ENCODE measurements at places on chromosomes 6 and 20. TPM values are rescaled to one million over a fixed set of nuclear protein-coding genes. Genes with fewer than 3 reads are reported as not detected.

The SLC22A2 gene
- total RNA-seq = not detected

DNA sequence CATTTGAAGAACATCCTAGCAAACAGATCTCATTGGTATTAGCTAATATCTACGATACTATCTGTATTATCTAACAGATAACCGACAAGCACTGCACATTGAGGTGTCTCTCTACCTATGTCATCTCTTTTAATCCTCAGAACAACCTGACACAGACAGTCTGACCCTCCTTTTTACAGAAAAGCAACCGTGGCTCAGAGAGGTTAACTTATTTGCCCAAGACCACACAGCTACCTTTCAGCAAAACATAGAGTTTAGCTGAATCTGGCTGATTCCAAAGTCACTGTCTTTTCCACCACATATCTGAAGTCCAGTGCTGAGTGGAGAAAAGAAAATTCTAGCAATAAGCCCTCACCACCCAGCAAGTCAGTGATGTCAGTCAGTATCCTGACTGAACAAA is 358.7 kb upstream of the JARID2 start:
- no peak for DNase-seq

DNA sequence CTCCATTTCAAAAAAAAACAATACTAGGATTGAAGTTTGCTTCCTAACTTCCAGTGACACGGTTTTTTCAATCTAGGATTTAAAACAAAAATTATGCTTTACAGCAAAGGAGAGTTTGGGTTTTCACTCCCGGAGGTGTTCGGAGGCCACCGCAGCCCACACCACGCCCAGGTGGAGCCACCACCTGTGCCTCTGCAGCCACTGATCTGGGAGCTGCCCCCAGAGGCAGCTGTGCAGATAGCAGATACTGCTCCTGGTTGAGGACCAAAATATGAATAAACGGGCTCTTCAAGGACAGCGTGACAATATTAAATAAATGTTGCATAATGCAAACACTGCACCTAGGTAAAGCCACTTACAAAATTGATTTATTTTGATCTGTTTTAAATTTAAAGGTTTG is 30.2 kb downstream of the DLL1 start:
- no peak for DNase-seq

DNA sequence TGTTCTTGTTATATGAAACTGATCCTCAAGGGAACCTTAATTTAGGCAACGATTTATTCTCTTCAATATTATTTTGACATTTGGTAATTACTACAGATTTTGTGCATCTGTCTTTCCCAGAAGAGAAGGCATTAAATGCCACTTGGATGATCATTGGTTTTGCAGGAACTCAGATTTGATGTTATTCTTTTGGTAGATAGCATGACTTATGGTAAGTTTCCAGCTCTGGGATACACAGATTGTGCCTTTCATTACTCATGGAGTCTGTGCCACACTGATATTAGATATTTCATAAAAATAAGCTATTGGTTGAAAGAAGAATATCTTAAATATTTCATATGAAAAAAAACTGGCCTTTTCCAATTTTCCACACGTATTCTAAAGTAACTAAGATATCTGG is 120.1 kb downstream of the AIG1 start:
- no peak for DNase-seq

GRCh38 chr20:35615667-35616464 is at the start of gene SPAG4:
SPAG4 (plus strand) TSS chr20:35615829; CDS start chr20:35616004, 175 bp downstream.
- peak; percentile 100 for DNase-seq

DNA sequence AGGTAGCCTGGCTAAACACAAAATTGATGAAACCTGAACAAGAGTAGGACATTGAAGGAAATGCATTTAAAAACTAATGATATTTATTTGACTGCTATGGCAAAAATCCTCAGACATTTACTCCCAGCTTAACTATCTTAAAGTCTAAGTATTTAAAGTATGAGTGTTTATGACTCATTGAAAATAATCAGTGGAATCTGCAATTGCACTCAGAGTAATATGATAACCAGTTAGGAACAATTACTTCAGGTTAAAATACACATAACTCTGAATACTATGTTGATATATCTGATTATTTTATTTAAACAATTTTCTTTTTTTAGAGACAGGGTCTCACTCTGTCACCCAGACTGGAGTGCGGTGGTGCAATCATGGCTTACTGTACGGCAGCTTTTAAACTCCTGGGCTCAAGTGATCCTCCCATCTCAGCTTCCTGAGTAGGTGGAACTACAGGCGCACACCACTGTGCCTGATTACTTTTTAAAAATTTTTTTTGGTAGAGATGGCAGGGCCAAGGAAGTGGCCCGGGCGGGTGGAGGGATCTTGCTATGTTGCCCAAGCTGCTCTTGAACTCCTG is 43.9 kb downstream of the FILIP1 start:
- DNase-seq = no peak

DNA sequence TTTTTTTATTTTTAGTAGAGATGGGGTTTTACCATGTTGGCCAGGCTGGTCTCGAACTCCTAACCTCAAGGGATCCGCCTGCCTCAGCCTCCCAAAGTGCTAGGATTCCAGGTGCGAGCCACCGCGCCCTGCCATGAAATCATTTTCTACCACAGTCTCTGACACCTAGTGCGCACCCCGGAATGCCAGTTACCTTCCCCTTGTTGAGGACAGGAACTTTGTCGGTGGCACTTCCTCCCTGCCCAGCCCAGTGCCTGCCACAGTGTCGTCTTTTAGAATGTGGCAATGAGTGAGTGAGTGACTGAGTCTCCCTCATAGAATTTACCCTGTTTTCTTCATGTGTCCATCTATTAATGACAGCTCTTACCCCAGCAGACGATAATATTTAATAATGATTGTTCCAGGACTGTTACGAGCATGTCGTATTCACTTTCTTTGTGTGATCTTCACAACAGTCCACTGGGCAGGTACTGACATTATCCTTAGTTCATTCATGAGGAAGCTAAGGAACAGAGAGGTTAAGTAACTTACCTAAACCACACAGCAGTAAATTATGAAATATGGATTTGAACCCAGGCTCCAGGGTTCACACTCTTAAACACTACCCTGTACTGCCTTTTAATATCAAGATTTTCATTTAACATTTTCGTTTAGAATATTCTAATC is 1.8 kb downstream of the OSBPL2 start:
- no peak for DNase-seq

DNA sequence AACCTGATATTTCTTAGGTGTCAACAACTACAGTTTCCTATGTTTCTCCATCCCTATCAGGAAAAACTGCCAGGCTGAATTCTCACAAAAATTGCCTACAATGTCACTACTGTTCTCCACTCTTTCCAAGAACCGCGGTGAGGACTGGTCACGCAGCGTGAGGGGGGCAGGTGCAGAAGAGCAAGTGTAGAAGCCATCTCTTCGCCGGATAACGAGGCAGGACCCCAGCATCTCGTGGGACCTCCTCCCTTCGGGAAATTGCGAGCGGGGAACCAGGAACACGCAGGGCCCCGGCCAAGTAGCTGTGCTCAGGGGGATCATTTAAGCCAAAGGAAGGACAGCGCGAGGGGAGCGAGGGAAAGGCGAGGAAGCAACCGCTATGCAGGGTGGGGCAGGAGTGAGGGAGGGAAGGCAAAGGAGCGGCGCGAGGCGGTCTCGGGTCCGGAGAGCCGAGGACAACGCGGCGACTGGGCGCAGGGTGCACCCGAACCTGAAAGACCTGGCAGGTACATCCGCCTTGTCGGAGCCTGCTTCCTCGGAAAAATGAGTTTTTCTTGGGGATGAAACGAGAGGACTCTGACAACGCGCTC is 559 bp downstream of the APMAP start:
- no peak for DNase-seq

- no peak for DNase-seq
Observed at GRCh38 chr6:54085541-54085940, 25.7 kb upstream of the MLIP start.

- DNase-seq = no peak
Observed at GRCh38 chr6:113361014-113361645, 496.0 kb upstream of the MARCKS start.

DNA sequence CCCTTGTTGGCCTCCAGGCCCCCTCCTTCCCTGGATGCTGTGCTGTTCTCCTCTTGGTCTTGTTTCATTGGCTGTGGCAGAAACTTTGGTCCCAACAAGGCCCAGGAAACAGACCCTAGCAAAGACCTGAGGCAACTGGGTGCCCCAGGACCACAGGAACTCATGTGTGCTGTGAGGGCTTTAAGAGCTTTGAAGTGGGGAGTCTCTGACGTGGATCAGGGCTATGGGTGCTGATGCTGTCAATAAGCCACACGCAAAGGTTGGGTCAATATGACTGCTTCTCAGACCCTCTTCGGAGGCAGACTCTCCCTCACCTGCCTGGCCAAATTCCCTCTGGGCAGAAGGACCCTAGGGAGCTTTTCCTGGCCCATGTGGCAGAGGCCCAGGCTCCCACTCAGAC is 91.5 kb upstream of the MLN start:
- DNase-seq = peak; percentile 65
